Spinal cord (tissue), 10 donors: ENCODE measurements at places on chromosomes 2 and 18.

GRCh38 chr2:133312038-133312729 is 256.1 kb downstream of the NCKAP5 start:
- DNase-seq: no peak

DNA sequence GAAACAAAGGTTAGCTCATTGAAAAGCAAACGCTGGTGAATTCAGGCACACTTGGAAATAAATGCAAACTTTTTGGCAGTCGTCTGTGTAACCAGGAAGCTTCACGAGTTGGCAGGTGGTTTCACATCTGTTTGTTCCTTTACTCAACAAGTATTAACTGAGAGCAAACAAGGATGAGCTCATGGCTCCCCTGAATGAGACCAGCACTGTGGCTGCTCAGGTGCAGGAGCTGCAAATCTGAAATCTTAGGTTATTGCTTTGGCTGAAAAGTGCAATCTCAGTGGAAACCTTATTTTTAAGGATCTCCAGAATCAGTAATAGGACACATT is 46.3 kb downstream of the SH3RF3 start:
- DNase-seq: no peak

GRCh38 chr2:157364257-157364974 is 38.8 kb upstream of the ERMN start:
- DNase-seq: no peak

- DNase-seq: no peak
Observed at GRCh38 chr2:222362336-222362735, 62.0 kb upstream of the SGPP2 start.

- no peak for DNase-seq
Observed at GRCh38 chr2:182240862-182241371, 185.9 kb downstream of the PDE1A start.

DNA sequence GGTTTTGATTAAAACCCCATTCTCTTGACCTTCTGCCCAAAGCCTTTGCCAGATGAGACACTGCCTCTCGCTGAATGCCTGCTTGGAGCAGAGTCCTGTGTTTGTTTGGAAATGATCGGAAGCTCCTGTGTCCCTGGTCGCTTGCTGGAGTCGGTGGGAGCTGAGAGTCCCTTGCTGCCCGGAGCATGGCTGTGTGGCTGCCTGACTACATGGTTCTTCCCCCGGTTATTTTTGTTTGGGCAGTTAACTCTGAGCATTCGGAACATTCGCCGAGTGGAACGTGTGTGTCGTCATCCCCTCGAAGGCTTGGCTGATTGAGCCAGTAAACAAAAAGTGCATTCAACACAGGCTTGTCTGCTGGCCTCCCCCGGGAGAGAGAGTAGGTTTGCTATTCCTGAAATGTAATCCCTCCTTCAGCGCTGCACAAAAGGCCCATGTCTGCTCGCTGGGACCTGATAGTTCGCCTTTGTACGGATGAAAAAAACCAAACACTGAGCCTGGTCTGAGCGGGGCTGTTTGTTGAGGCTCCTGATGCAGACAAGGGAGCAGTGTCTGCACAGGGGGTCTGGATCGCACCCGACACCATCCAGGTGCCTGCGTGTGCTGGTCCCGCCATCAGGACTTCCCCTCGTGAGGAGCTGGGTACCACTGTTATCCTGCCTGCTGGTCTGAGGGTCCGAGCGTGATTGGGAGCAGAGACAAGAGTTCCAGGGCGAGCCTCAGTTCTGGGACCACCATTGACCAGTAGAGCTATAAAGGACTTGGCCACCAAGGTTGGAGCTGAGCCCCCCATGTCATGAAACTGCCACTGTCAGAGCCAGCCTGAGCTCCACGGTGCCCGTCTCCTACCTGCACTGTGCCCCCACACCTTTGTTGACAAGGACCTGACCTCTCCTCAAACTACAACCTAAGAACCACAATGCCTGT is 83.8 kb downstream of the AGAP1 start:
- peak; percentile 67 for DNase-seq

GRCh38 chr2:62870966-62871365 is 165.5 kb downstream of the EHBP1 start:
- DNase-seq: no peak

- DNase-seq: no peak
Observed at GRCh38 chr2:49794396-49794795, 640.1 kb upstream of the FSHR start.

DNA sequence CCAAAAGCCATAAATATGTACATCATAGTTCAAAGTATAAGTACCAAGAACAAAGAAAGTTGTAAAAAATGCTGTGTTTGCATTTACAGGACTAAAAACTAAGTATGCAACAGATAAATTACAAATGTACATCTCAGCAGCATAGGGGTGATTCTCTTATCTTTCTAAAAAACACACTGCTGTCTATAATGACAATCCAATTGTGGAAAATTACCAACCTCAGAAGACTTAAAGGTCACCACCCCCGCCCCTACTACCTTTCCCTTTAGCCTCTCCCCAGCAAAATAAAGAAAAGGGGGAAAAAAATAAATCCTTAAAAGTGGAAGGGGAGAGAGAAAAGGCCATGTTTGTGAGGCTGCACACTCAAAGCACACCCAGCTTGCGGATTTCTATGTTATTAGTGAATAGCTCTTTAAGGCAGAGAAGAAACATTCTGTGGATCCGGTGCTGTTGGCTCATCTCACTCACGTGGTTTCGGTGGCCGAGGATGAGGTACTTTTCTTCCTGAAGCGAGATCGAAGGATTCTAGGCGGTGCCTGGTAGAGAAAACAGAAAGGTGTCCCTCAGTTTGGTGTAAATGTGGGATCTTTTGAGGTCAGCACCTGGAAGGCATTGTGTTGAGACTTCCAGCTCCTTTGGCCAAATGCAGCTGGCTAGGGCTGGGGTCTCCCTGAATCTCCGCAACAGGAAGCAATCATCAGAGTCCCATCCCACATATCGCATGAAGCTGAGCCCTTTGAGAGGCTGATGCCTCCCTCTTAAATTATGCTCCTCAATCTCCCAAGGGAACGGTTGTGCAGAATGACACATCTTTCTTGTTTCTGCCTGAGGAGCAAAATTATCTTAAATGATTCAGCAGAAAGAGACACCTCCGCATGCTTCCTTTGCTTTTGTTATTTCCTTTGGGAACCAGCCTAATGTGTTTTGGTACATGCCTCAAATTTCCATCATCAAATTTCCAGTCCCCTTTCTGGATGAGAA is 17.6 kb downstream of the MRPL35 start:
- no peak for DNase-seq

- no peak for DNase-seq
Observed at GRCh38 chr18:10365021-10365500, 89.4 kb upstream of the APCDD1 start.

GRCh38 chr2:215777465-215778044 is 235.8 kb downstream of the MREG start:
- no peak for DNase-seq
